Esophagus squamous epithelium (tissue), 5 donors: ENCODE measurements at places on chromosomes 5 and 9.

DNA sequence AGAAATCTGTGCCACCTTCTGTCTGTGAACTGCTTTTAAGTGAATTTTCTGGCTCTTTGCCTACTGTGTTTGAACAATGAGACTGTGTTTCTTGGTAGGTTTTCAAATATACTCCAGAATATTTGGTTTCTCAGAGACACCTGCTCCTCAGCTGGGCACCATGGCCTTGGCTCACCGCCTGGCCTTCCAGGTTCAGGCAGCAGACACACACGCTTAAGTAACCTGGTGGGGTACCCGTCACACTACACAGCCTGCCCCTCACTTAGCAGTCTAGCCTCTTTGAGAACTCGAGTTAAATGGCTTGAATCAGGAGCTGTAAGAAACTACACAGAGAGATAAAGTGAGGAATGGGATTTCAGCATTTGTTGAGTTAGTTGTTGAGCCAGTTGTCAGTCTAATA lies 530.5 kb downstream of the MTRR start:
- DNase-seq: no peak

GRCh38 chr5:66655395-66656324 lies 59.5 kb downstream of the MAST4 start:
- no peak for DNase-seq

- no peak for DNase-seq
These were observed 221.7 kb downstream of the ZNF608 start for GRCh38 chr5:124524552-124525232.

GRCh38 chr9:116873937-116874914 lies 187.1 kb downstream of the TRIM32 start:
- no peak for DNase-seq

- no peak for DNase-seq
These were observed 296.3 kb upstream of the SMARCA2 start for GRCh38 chr9:1718836-1719235.

GRCh38 chr9:79655551-79655950 lies 83.8 kb downstream of the TLE4 start:
- no peak for DNase-seq

DNA sequence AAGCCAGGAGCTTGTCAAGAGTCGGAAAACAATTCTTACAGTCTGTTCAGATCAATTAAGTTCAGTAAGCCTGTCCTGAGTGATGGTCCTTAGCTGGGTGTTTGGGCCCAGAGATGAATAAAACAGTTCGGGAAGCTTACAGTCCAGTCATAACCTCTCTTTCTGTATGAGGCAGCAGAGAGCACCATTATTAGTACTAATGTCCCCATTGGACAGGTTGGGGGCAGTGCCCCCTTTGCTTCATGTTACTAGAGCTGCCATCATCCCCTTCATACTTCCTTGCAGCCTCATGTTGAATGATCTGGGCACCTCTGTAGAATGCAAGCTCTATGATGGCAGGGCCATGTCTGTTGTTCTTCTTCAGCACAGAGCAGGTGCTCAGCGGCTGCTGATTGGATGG lies 9.8 kb downstream of the DOCK2 start:
- DNase-seq: no peak

- no peak for DNase-seq
These were observed 106.3 kb downstream of the RAPGEF6 start for GRCh38 chr5:131528682-131529081.

DNA sequence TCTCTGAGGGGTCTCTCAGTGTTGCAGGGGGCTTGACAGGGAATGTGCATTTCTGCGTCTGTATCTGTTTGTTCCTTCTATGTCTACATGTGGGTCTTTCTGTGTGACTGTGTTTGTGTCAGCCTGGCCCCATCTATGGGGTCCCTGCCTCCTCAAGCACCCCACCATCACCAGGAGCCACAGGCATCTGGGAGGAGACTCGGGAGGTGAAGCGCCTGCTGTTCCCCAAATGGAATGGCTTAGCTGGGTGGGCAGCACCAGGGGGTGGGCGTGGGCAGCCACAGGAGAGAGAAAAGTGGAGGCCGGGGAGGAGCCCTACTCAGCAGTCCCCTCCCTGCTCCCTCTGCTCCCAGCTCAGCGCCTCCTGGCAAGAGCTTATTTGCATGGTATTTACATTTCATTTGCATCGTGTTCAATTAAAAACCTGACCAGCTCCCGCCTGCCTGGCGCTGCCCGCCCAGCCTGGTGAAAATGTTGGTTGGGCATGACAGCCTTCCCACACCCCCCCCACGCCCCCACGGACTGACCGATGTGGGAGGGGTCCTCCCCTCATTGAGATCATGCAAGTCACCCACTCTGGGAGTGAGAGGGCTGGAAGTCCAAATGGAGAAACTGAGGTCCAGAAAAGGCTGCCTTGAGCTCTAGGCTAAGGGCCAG lies 50.5 kb downstream of the CXXC5 start:
- no peak for DNase-seq

- DNase-seq: no peak
These were observed 1041.1 kb upstream of the COX7C start for GRCh38 chr5:85576666-85577065.

DNA sequence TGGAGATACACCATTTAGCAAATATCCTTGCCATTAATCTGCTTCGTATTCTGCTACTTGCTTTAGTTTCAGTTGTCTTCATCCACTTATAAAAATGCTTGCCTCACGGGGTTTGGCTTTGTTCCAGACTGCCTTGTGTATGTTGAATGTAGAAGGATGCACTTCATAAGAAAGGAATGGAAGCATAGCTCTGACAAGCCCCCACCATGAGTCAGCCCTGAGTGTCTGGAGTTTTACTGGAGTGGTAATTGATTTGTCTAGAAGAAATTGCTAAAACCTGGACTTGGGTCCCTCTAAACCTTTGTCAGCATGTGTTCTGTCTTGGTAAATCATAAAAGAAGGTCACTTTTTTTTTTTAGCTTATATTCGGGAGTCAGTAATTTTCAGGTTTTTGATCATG lies 4.6 kb downstream of the TEX48 start:
- no peak for DNase-seq

DNA sequence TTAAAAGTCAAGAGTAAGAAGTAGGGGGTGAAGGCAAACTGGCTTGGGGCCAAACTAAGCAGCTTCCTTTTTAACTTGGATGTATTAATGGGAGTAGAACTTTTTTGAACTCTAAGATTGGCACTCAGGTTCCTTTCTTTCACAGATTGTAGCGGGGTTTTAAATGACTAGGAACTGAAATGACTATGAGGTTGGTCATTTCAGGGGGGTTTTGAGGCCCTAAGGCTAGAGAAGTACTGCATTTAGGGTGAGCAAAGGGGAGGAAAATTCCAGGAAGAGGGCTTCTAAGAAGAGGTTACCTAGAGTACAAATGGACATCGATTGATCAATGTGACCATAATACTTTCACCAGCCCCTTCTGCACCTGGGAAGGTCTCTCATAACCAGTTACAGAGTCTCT lies 381.8 kb downstream of the MLLT3 start:
- no peak for DNase-seq

DNA sequence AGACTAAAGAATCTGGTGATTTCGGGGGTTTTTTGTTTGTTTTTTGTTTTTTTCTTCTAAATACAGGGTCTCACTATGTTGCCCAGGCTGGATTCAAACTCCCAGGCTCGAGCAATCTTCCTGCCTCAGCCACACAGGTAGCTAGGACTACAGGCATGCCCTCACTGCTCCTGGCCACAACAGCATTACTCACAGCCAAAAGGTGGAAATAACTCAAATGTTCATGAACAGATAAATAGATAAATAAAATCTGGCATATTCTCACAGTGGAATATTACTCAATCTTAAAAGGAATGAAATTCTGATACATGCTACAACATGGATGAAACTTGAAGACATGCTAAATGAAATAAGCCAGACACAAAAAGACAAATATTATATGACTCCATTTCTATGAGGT lies 19.8 kb upstream of the RAD23B start:
- no peak for DNase-seq

GRCh38 chr5:172427202-172427601 lies 27.1 kb downstream of the SH3PXD2B start:
- no peak for DNase-seq

GRCh38 chr5:131285703-131286399 lies 22.0 kb downstream of the CDC42SE2 start:
- DNase-seq: no peak

DNA sequence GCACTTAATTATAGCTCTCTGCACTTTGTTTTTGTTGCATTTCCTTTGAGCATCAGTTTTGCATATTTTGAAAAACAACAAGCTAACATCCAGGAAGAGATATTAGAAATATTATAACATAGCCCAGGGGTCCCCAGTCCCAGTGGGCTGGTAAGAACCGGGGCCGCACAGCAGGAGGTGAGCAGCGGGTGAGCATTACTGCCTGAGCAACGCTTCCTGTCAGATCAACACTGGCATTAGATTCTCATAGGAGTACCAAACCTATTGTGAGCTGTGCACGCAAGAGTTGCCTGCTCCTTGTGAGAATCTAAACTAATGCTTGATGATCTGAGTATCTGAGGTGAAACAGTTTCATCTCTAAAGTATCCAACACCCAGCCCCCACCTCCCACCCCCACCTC lies 675.9 kb upstream of the ZNF608 start:
- no peak for DNase-seq

DNA sequence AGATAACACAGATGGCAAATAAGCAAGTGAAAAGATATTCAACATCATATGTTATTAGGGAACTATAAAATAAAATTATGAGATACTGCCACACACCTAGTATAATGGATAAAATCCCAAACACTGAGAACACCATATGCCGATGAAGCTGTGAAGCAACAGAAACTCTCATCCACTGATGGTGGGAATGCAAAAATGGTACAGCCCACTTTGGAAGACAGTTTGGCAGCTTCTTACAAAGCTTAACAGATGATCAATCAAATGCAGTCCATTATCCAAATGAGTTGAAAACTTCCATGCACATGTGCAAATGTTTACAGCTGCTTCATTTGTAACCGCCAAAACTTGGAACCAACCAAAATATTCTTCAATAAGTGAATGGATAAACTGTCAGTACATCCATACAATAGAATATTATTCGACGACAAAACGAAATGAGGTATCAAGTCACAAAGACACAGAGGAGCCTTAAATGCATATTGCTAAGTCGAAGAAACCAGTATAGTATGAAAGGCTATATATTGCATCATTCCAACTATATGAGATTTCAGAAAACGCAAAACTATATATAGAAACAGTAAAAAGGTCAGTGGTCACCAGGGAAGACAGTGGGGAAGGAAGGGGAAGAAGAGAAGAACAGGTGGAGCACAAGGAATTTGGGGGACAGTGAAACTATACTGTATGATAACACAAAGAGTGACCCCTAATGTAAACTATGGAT lies 14.9 kb downstream of the PFDN1 start:
- no peak for DNase-seq

DNA sequence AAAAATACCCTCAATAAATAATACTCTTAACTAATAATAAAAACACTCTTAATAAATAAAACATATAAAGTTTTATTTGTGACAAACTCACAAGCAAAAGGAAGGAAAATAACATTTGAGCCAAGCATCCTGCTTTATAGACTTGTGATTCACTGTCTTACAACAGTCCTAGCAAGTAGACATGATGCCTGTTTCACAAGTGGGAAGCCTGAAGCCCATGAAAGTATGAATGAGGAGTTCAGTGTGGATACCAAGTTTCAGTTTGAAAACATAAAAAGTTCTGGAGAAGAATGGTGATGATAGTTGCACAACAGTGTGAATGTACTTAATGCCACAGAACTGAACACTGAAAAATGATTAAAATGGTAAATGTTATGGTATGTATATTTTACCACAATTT lies 10.9 kb downstream of the HABP4 start:
- DNase-seq: no peak

- no peak for DNase-seq
These were observed 193.0 kb upstream of the C9orf72 start for GRCh38 chr9:27766073-27766835.

DNA sequence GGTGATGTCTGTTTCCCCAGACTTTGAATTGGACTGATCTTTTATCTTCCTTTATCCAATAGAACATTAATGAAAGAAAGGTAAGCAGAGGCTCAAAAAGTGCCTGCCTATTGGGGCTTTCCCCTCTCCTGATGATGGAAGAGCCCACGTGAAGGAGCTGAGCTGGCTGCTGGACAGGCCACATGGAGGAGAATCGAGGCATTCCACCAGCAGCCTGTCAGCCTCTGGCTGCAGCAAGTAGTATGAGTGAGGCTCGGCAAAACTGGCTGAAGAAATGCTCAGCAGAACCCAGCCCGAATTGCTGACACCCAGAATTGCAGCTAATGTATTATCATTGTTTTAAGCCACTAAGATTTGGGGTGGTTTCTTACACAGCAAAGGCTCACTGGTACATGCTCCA lies 66.5 kb upstream of the STC2 start:
- no peak for DNase-seq

DNA sequence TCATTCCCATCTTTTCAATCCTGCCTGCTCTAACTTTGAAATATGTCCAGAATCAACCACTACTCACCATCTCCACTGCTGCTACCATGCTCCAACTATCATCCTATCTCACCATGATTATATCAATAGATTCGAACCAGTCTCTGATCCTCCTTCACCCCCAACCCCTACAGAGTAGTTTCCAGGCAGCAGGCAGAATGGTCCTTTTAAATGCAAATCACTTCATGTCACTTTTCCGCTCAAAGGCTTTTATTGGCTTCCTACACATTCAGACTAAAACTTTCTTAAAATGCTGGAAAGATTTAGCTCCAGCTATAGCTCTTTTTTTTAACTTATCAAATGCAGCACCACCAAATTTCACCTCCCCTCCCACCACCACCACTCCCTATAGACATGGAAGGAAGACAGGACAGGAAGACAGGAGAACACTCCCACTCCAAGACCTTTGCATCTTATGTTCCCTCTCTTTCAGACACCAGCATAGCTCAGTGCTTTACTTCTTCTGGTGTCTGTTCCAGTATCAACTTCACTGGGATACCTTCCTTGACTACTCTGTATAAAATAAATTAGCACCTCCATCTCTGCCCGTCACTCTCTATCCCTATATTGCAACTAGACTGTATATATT lies 9.9 kb upstream of the PPP2R2B start:
- no peak for DNase-seq

- DNase-seq: no peak
These were observed 375.8 kb downstream of the GADD45G start for GRCh38 chr9:89980600-89980999.

DNA sequence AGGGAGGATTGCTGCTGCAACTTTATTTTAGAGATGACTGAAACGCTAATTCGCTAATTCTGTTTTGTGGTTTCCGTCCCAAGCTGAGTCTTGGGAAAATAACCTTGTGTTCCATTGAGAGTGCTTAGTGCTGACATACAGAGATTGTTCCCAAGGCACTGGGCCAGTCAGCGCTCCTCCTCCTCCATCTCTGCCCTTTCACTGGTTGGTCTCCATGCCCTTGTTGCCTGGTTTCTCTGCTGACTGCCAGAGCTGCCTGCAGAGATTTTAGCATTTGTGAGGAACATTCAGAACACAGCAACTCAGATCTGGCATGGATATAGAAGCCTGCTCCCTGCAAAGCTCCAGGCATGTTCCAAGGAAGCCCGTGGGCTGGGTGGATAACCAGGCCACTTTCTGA lies 126.0 kb upstream of the IRX2 start:
- no peak for DNase-seq
